ENCODE measurements at places on chromosomes 6 and 20.

- peak; percentile 65 for DNase-seq
Measured at GRCh38 chr6:134132494-134133141, 80.2 kb upstream of the SLC2A12 start.

DNA sequence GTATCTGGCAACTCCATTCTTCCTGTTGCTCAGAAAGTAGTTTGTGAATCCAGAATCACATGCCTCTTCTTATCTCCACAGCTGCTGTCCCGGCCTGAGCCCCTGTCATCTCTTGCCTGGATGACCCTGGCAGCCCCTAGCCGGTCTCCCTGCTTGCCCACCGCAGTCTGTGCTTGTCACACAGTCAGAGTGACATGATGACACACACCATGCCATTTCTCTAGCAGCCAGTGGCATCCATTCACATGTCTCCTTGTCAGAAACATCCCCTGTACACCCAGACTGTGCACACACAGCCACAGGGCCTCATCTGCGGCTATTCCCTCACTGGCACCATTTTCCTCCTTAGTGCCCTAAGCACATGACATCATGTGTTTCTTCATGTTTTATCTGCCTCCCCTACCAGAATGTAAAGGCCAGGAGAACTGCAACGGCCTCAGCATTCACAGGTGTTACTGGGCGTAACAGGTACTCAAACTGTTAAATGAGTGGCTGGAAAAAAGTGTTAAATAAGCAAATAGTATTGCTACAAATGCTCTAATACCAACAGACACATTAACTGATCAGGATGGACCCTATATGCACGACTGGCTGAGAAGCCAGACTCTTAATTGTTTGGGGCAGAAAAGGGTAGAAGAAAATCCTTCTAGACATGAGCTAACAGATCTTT lies 9.6 kb downstream of the ABHD12 start:
- DNase-seq: no peak

GRCh38 chr6:43622541-43622940 lies 6.5 kb downstream of the GTPBP2 start:
- no peak for DNase-seq

DNA sequence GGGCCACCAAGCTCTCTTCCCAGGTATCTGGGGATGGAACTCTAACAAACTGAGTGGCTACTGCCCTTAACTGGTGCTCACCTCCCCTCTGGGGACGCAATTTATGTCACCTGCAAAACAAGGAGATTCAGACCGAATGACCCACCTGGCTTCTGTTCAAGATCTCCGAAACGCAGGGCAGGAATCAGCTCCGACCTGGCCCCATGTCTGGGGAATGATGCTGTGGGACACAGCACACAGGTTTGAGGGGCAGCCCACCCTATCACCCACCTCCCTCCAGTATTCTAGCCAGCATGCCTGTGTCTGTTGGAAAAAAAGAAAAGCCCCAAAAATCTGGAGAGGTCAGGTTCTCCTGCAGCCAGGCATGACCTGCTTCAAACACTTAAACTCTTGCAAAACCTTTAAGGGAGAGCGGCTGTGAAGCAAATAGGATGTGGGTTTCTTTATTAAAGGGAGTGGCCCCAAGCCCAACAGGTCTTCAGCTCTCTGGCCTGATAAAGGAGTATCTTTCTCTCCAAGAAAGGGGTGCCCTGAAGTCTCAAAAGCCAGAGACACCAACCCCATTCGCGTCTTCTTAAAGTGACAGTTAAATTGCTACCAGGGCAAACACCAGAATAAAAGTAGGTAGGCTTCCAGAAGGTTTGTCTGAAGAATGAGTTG lies 6.4 kb downstream of the PREX1 start:
- DNase-seq: no peak

DNA sequence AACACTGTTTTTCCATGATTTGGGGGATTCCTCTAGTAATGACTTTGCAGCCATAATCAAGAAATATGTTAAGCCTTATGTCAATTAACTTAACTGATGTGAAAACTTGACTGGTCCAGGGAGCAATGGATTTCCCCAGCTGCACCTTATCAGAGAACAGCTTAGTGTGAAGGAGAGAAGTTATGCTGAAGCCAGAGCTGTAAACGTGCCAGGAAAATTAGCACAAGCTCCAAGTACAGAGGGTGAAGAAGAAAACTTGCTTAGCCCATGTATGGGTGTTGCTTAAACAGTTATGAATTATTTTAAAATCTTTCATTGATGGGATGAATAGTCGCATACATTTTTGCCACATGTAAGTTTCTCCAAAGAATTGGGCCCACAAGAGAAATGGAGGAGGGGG lies 214.9 kb upstream of the RNF217 start:
- no peak for DNase-seq

- DNase-seq: no peak
Measured at GRCh38 chr6:159399751-159400221, 230.6 kb downstream of the FNDC1 start.

- DNase-seq: no peak
Measured at GRCh38 chr6:109894181-109894580, 83.9 kb upstream of the GPR6 start.

DNA sequence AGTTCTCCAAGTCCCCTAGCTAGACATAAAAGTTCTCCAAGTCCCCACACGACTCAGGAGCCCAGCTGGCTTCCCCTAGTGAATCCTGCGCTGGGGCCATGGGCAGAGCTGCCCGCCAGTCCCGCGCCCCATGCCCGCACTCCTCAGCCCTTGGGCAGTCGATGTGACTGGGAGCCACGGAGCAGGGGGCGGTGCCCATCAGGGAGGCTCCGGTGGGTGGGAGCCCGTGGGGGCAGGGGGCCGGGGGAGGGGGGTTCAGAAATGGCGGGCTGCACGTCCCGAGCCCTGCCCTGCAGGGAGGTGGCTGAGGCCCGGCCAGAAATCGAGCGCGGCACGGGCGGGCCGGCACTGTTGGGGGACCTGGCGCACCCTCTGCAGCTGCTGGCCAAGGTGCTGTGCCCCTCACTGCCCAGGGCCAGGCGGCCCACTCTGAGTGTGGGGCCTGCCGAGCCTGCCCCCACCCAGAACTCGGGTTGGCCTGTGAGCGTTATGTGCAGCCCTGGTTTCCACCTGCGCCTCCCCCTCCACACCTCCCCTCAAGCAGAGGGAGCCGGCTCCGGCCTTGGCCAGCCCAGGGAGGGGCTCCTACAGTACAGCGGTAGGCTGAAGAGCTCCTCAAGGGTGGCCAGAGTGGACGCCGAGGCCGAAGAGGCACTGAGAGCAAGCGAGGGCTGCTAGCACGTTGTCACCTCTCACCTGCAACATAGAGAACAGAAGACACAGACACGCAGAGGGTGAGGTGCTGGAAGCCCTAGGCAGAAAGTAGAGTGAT lies 11.4 kb downstream of the GSTA5 start:
- DNase-seq: no peak

DNA sequence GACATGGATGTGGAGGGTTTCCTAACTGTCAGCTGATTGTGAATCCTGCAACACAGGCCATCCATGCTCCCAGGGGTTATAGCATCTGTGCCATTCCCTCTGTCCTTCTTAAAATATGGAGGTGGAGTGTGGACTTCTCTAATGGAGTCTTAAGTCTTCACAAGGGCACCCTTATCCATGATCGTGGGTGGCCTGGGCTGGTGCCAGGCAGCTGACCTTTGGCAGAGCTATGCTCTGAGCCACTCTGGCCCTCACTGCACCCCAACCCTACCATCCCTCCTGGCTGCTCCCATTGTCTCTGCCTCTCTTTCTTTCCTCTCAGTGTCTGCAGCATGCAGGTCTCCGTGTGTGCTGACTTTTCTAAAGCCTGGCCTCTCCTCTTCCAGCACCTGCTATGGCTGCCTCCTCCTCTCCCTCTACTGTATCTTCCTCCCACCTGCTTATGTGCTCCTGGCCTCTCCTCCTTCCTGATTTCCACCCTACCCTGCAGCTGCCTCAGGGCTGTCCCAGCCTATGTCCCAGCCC lies 11.2 kb upstream of the PCMTD2 start:
- no peak for DNase-seq
